ENCODE measurements at places on chromosomes 4 and X.

GRCh38 chr4:118254368-118254767 lies 98.4 kb downstream of the PRSS12 start:
- DNase-seq = no peak

DNA sequence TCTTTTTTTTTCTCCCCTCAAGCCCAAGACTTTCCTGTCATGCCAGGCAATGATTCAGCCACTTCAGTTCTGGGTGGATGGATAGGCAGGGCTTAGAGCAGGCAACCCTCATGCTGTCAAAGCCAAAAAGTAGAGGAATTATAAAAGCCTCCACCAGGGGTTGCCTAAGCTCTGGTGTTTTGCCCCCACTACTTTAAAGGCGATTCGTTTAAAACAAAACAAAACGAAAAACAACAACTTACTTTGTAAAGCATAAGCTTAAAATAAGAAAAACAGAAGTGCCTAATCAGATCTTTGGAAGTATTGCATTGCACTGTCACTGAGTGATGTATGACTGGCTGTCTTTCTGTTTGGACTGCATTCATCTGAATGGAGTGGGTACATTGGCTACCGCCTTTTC lies 5.3 kb upstream of the IDS start:
- DNase-seq = no peak

DNA sequence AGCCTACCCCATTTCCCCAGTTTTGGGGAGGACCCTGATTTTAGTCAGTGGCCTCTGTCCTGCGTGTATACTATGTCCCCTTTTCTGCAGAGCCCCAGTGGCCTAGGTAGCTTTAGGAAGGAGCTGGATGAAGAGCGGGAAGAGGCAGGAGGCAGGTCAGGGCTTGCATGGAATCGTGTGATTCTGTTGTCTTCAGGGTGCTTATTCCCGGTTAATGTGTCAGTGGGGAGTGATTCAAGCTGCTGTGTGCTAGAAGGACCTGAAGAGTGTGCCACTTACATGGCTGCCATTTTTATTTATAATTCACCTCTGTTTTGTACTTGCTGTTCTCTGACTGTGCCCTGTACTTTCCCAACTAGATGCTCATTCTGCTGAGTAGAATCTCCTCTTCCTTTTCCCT lies 127.3 kb upstream of the AMOT start:
- DNase-seq = no peak

DNA sequence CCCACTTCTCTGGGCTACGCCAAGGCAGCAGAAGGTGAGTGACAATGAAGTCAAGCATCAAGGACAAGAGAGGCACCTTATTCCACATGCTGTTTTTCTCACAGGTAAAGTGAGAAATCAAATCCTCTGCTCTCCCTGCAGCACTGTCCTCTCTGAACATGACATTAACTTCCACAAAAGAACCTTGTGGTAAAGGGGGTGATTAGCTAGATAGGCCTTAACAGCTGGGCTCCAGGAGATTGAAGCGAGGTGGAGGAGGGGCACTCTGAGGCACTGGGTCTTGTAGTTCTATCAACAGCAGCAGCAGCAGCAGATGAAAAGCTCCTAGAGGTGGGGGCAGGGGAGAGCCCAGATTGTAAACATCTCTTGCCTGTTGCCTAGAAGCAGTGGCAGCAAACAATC lies 96.8 kb upstream of the CXXC4 start:
- DNase-seq = no peak

DNA sequence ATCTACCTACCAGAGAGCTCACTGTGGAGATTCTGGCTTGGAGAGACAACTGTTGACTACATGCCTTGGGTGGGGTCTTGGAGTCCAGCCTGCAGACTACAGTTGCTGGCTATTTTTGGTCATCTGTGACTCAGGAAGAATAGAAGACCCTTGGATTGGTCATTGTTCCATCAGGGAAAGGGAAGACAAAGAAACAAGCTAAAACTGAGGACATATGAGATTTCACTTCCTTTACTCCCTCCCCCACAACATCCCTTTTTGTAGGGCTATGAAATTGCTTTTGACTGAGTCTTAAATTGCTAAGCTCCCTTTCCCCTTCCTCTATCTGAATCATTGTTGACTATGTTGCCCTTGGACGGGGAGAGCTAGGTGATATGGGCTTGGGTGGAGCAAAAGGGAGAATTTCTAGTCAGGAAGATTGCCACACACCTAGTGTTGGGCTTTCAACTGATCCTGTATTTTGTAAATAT lies 11.7 kb downstream of the MSN start:
- DNase-seq = no peak

DNA sequence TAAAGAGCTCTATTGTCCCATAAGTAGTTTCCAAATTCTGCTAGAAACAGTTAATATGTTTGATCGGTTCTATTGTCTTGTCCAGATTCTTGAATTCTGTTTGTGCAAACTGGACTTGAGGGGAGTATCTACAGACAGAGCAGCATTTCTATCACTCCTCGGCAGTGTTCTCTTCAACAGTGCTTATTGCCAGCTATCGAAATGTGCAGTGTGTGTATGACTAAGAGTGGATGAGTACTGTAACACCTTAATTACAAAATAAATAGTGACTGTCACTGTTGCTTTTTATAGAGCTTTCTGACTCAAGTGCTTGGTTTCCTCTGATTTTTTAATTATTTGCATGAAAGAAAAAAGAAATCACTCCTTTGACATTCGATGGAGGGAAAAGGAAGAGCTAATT lies 274.6 kb downstream of the RPA4 start:
- no peak for DNase-seq
